ENCODE measurements at places on chromosomes 11 and 22.

DNA sequence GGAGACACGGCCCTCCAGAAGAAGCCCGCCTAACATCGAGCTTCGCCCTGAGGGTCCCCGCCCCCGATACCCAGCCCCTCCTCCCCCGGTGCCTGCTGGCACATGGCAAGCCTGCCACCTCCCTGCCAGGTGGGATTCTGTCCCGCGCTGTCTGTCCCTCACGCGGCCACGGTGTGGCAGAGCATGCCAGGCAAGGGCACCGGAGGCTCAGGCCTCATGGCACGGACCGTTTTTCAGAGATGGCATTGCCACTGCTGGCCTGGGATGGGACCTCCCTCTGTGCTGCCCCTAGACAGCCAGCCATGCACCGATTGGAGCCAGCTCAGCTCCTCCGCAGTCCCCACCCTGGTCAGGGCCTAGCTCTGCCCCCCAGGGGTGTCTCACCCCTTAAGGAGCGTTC lies 19.4 kb downstream of the MRPL23 start:
- DNase-seq = no peak

- DNase-seq = no peak
These were observed 18.8 kb downstream of the LRP4 start for GRCh38 chr11:46899501-46900025.

- no peak for DNase-seq
These were observed 37.7 kb upstream of the B3GAT1 start for GRCh38 chr11:134449713-134450112.

- DNase-seq = no peak
These were observed 31.5 kb downstream of the TSG101 start for GRCh38 chr11:18495271-18495670.

GRCh38 chr22:29219881-29220670 lies 14.4 kb downstream of the EMID1 start:
- DNase-seq = no peak

- no peak for DNase-seq
These were observed 10.1 kb upstream of the PRSS23 start for GRCh38 chr11:86790195-86790725.

- DNase-seq = no peak
These were observed 405.8 kb downstream of the NTM start for GRCh38 chr11:131776211-131776610.

- peak; percentile 58 for DNase-seq
These were observed 105.1 kb downstream of the HIPK3 start for GRCh38 chr11:33362051-33362910.

- DNase-seq = no peak
These were observed 131.4 kb upstream of the POU2AF2 start for GRCh38 chr11:111114091-111114490.

DNA sequence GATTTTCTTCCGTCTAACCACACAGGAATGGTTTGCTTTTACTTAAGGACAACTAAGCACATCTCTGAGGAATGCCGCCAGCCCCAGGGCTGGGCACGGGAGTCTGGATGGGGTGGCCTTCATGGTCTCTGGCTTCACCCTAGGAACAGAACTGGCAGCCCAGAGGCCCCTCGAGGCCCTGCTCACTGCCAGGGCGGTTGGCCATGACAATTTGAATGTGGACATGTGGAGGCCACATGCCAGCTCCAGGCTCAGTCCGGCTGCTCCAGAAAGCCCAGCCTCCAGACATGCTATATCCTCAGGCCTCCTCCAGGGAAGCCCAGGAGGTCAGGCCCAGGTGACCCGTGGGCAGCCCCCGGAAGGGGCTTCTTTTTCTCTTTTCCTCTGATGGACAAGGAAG lies 84.0 kb upstream of the FGF3 start:
- no peak for DNase-seq

DNA sequence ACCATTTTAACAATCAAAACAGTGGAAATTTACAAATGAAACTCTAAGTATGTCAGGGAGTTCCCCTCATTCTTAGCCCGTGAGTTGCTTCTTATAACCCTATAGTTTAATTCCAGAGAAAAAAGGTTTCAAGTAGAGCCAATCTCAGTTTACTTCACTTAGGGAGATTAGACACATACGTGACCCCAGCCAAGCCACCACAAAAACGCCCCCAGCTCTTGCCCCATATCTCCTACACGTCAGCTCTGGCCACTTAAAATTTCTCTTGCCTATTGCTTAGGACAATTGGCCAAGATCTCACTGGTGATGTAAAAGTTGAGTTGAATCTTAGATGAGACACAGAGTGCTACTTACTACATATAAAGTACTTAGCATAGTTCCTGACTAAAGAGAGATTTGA lies 166.4 kb downstream of the ETS1 start:
- peak; percentile 83 for DNase-seq

DNA sequence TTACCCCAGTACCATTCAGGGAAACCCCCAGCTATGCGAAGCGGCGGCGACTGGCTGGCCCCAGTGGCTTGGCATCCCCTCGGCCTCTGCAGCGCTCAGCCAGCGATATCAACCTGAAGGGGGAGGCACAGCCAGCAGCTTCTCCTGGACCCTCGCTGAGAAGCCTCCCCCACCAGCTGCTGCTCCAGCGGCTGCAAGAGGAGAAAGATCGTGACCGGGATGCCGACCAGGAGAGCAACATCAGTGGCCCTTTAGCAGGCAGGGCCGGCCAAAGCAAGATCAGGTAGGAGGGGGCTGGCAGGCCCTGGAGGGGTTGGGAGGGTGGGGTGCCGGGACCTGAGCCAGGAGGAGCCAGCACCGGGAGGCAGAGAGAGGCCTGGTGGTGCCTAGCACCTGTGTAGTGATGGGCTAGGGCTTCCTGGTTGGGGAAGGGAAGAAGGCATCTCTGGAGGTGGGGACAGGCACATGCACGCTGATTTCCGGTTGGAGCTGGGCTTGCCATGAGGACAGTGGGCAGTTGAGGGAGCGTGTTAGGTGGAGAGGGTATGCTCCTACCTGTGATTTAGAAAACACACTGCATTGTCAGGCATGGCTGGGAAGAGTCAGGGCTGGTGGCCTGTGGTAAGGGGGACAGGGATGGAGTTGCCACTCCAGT lies 22.3 kb downstream of the SHANK3 start:
- no peak for DNase-seq

GRCh38 chr11:102564110-102564509 lies 33.6 kb upstream of the MMP7 start:
- peak; percentile 75 for DNase-seq

DNA sequence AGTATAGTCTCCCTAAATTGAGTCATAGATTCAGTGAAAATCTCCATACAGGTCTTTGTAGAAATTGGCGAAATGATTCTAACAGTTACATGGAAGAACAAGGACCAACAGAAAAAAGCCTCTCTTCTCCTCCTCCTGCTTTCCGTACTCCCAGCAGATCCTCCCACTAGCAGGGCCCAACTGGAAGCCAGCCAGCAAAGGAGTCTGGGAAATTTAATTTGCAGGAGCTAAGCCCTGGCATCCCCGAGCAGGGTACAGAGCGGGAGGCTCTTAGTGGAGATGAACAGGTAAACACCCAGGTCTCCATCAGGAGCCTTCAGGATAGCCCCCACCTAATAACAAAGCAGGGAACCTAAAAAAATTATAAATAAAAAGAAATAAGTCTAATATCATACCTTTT lies 1473.8 kb downstream of the TBC1D22A start:
- no peak for DNase-seq
